HFFc6 (cell line): ENCODE measurements at places on chromosomes 12 and 14. TPM values are rescaled to one million over a fixed set of nuclear protein-coding genes. Genes with fewer than 3 reads are reported as not detected.

GRCh38 chr12:459430-460258 is at the start of gene B4GALNT3:
TSS of gene B4GALNT3 (plus strand) at chr12:459939. CDS start at chr12:460377, 438 bp downstream.
- H3K27ac ChIP-seq, result no peak within 1 kb of the TSS
- H3K4me1 ChIP-seq, result peaks cover 5% of the 10 kb centered on the region; the same call in 1 of the 2 replicates
- H3K27me3 ChIP-seq, result peaks cover 48% of the 10 kb centered on the region
- no peaks in the 10 kb centered on the region; the same call in 1 of the 2 replicates for H3K36me3 ChIP-seq
- no peak for DNase-seq
- peak within 1 kb of the TSS; percentile 62; the same call in 1 of the 2 replicates for H3K4me3 ChIP-seq

GRCh38 chr14:104593241-104593701 is 11.3 kb downstream of the TMEM179 start:
- no peaks in the 10 kb centered on the region for H3K36me3 ChIP-seq
- no peak for DNase-seq
- peaks cover 21% of the 10 kb centered on the region for H3K27me3 ChIP-seq
- no peak overlapping the region for H3K4me3 ChIP-seq

DNA sequence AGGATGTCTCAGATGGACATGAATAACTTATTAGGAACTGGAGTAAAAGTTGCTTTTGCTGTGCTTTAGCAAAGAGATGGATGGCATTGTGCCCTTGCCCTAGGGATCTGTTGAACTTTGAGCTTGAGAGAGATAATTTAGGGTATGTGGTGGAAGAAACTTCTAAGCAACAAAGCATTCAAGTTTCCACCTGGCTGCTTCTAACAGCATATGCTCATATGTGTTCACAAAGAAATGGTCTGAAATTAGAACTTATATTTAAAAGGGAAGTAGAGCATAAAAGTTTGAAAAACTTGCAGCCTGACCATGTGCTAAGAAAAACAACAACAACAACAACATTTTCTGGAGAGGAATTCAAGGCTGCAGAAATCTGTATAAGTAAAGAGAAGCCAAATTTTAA is 7.9 kb upstream of the CPSF6 start:
- no peak overlapping the region for H3K4me3 ChIP-seq
- peaks cover 9% of the 10 kb centered on the region for H3K36me3 ChIP-seq
- H3K27me3 ChIP-seq, result peaks cover 7% of the 10 kb centered on the region
- H3K4me1 ChIP-seq, result no peaks in the 10 kb centered on the region

DNA sequence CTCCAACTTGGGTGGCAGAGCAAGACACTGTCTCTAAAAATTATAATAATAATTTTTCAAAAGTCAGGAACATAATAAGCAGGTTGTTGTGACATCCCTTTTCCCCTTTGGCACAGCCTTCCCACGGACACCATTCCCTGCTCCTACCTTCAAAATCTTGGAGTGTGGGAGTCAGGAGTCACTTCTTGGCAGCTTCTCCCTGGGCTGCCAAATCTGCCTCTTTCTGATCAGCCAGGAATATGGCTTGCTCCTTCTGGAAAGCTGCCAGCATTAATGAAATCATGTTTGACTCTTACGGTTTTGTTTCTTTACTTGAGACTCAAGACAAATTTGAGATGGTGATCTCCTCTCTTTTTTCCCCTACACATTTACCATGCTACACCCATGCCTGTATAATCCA is 391.4 kb upstream of the SYT1 start:
- H3K4me3 ChIP-seq, result no peak overlapping the region
- peaks cover 5% of the 10 kb centered on the region for H3K27me3 ChIP-seq
- H3K4me1 ChIP-seq, result no peaks in the 10 kb centered on the region
- no peak overlapping the region for H3K27ac ChIP-seq
- no peak for DNase-seq

- no peak overlapping the region for H3K27ac ChIP-seq
- no peaks in the 10 kb centered on the region for H3K36me3 ChIP-seq
Observed at GRCh38 chr14:70709726-70710382, 68.1 kb downstream of the TTC9 start.

DNA sequence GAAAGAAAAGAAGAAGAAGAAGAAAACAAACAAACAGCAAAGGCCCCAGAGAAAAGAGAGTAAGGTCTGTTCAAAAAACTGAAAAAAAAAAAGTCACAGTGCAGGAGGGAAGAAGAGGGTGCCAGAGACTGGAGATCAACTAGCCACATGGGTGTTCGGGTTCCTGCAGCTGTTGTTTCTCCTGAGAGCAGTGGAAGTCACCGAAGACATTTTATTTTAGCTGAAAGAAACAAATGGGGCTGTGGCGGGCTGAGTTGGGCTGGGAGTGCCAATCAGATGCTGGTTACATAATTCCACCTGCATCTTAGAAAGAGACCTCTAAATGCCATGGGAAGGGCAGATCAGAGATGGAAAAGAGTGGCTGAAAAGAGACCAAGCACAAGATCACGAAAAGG is 33.9 kb downstream of the ACTN1 start:
- H3K4me1 ChIP-seq, result peaks cover 99% of the 10 kb centered on the region
- peak overlapping the region; percentile 24; the same call in 1 of the 2 replicates for H3K4me3 ChIP-seq
- no peak for DNase-seq

DNA sequence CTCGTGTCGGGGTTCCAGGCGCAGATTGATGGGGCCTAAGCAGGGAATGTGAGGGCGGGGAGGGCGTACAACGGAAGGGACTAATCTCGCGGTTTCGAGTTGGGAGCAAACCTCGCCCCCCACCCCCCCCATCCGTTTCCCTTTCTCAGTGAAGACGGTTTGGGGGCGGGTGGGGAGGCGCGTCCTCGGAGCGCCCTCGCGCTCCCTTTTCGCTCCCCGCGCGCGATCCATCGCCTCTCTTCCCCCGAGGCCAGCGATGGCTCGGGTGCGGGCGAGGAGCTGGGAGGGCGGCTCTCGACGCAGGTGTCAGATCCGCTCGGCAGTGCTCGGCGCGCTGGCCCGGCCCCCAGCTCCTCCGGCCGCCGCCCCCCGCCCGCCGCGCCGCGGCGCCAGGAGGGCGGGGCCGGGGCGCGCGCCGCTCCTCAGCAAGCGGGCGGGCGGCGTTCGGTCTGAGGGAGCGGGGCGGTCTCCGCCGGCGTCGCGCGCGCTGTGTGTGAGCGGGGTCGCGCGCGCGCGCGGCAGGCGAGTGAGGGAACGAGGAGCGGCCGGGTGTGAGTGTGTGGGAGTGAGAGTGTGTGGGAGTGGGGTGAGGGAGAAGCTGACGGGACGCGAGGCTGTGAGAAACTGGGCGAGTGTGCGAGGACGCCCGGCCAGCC is at the start of gene RIMKLB:
RIMKLB (plus strand) TSS at position 516 of the 656 bp plus-strand sequence. CDS start 15,876 bp downstream, outside the sequence.
- peaks cover 5% of the 10 kb centered on the region for H3K27me3 ChIP-seq
- peaks cover 35% of the 10 kb centered on the region for H3K4me1 ChIP-seq
- peak; percentile 39 for DNase-seq
- H3K27ac ChIP-seq, result peak within 1 kb of the TSS; percentile 86
- peak within 1 kb of the TSS; percentile 85 for H3K4me3 ChIP-seq

DNA sequence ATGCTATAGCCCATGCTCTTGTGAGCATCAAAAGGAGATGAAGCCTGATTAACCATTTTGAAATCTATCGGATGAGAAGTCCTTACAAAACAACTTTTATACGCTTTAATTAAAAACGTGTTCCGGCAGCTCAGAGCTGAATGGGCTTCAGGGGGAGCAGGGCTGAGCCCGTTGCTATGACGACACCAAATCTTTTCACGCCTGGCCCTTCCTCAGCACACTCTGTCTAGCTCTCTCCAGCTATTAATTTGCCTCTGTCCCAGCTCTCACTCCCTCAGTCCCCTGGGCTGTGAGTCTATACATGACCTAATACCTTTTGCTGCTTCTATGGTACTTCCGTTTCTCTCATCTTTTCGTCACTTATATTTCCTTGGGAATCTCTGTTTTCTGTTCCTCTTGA is 15.8 kb downstream of the FOXA1 start:
- H3K4me1 ChIP-seq, result peaks cover 16% of the 10 kb centered on the region; the same call in 1 of the 2 replicates
- no peak overlapping the region for H3K4me3 ChIP-seq
- no peaks in the 10 kb centered on the region for H3K36me3 ChIP-seq
- peaks cover 12% of the 10 kb centered on the region for H3K27me3 ChIP-seq

MAP4K5 gene
- 59.8 to 73.6 TPM (median 64.0 TPM) in 3 replicates for total RNA-seq

AMDHD1 gene
- not detected in 2 replicates for total RNA-seq

POLR3B gene
- total RNA-seq, result 14.9 to 16.4 TPM (median 16.3 TPM) in 3 replicates

PTGR2 gene
- total RNA-seq, result 6.3 and 7.2 TPM in 2 replicates
